Effector memory CD4-positive, alpha-beta T cell (primary cell): ENCODE measurements at places on chromosomes 5 and 9.

DNA sequence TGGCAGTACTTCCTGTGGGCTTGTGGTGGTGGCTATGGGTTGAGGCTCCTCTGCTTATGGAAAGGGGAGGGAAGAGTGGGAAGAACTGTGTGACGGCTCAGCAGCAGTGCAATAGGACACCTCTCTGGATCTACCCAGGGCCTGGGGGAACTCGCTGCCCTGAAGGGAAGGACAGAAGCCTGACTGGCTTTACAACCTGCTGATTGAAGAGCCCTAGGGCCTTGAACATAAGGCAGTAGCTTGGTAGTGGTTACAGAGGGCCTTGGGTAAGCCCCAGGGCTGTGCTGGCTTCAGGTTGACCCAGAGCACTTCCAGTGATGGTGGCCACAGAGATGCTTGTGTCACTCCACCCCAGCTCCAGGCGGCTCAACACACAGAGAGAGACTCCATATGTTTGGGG is 5.5 kb downstream of the CCIN start:
- DNase-seq, result no peak

GRCh38 chr5:64691291-64691690 is 988 bp downstream of the SHISAL2B start:
- no peak for DNase-seq

- DNase-seq, result no peak
Observed at GRCh38 chr5:112004867-112005622, 248.1 kb upstream of the NREP start.

- DNase-seq, result no peak
Observed at GRCh38 chr9:136627703-136628102, 35.0 kb upstream of the EGFL7 start.

- DNase-seq, result no peak
Observed at GRCh38 chr5:20113031-20113715, 125.2 kb upstream of the CDH18 start.

DNA sequence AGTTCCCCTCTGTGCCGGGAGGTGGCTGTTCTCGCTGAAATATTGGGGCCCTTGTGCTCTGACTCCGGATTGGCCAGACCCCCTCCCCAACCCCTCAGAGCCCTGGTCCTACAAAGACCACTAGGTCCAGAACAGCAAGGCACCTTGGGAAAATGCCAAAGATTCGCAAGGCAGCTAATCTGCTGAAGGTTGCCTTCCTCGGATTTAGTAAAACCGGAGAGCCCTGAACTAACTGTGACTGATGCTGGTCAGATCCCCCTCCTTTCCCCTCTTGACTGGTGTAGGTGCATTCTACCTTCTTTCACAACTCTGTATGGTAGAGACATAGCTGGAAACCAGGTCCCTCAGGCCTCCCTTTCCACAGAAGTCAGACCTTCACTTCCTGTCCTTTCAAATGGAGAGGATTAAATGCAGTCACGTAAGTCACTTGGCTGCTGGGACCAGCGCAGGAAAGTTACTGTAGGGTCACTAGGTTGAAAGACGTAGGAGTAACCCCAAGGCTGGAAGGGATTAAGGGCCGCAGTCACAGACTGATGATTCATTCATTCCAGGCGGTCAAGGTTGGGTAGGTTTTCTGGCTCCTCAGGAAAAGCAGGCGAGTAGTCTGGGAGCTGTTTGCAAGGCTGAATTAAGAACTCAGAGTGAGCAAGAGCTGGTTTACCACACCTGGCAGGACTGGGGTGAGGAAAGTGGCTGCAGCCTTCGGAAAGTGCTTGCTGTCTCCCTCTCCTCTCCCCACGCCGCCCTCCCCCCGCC is 5.3 kb downstream of the BARX1 start:
- no peak for DNase-seq

GRCh38 chr9:36734737-36735136 is 162.0 kb downstream of the MELK start:
- no peak for DNase-seq

DNA sequence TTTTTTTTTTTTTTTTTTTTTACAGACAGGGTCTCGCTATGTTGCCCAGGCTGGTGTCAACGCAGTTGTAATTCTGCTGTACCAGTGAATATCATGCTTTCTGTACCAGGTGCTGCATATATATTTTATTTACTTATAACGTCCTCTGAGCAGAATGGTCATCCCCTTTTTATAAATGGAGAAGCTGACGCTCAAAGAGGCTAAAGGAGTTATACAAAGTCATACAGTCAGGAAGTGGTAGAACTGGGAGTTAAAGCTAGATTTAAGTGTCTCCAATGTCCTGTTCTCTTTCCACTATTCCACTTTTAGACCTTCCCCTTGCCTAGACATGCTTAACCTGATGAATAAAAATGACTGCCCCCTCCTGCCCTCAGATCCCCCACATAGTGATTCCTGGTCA is 1.2 kb upstream of the SIL1 start:
- DNase-seq, result no peak

GRCh38 chr5:138597661-138598400 is 22.6 kb upstream of the HSPA9 start:
- no peak for DNase-seq

DNA sequence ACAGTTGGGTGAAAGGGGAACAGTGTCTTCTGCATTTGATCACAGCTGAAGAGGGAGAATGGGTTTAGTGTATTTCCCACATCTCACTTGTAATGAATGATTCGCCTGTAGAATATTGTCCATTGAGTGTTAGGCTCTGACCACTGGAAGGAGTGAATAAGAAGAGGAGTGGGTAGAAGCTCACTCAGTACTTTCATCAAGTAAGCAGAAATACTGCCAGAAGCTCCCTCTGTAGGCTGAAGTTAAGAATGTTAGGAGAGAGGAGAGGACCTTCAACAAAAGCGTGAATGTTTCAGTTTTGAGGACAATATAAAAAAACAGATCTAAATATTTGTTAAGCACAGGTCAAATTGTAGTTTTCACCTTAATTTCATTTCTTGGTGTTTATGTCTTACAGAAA is 27.5 kb downstream of the FSD1L start:
- no peak for DNase-seq

DNA sequence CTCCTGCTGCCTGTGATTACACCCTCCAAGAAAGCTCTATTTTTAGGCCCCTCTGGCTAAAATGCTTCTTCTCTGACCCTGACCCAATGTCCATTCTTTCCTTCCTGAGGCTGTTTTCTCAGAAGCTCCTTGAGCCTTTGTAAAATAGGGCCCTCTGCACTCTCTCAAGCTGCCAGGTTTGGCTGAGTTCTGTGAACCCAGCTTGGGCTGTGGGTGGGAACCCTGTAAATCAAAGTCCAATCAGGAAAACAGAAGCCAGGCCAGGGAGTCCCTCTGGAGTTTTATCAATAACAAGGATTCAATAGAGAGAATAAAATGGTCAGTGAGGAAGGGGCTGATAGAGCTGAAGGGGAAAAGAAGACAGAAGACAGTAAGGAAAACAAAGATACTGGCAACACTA is 43.7 kb upstream of the ERCC6L2 start:
- DNase-seq, result no peak

DNA sequence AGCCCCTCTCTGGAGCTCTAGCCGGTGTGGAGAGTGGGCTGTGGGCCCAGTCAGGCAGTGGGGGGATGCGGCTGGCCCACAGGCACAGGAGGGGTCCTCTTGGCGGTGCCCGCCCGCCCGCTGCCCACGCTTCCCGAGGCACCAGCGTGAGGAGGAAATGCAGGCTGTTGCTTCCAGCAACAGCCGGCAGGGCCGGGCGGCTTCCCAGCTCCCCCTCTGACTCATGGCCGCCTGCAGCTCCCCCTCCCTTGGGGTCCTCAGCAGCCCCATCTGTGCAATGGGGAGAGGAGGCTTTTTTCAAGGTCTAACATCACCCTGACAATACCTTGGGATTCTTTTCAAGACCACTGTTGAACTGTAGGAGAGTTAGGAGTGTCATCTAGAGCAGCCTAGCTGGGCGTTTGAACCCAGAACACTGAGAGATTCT is 10.4 kb downstream of the CXXC5 start:
- DNase-seq, result no peak

DNA sequence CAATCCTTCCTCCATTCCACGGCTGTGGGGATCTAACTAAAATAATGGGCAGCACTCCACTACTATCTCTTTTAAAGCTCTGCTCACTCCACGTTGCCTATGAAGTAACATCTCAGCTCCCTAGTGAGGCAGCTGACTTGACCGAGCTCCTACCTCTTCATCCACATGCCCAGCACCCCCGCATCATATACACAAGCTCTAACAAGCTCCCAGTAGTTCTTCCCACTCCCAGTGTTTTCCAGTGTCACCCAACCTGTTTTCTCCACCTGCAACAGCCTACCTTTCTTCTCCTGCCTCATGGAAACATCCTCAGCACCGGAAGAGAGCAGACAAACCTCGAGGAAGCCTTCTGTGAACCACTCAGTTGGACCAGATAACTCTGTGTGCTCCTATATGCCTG is 50.5 kb downstream of the ELAVL2 start:
- no peak for DNase-seq

DNA sequence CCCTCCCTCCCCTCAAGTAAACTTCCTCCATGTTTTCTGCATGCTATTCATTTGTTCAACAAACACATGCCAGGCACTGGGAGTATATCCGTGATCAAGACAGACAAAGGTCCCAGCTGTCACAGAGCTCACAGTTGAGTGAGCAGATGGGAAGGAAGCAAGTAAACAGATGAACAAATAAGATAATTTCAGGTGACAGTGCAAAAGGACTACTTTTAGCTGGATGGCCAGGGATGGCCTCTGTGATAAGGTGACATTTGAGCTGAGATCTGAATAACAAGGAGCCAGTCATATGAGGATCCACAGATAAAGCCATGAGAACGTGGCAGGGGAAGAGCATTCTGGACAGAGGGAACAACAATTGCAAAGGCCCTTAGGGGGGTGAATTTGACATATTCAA is 121.7 kb upstream of the RAD23B start:
- DNase-seq, result no peak

- DNase-seq, result no peak
Observed at GRCh38 chr9:68914751-68915150, 99.2 kb downstream of the PRKACG start.

GRCh38 chr5:178106556-178107239 is 6.6 kb upstream of the N4BP3 start:
- no peak for DNase-seq
